NCI-H2081 treated with DMSO at 0.1 percent for 48 hours (cell line): ENCODE measurements at places on chromosomes 1 and 21.
A peak's percentile ranks its signal among the peaks of the same experiment; 100 is the strongest.

GRCh38 chr1:113904674-113905434, at the start of the genes AP4B1 and DCLRE1B:
Gene AP4B1, minus strand, starts transcription at chr1:113904799. Its CDS starts 82 bp downstream, at chr1:113904717.
Gene DCLRE1B, plus strand, starts transcription at chr1:113905326. Its CDS starts 261 bp downstream, at chr1:113905587.
- peak; percentile 91 for DNase-seq

DNA sequence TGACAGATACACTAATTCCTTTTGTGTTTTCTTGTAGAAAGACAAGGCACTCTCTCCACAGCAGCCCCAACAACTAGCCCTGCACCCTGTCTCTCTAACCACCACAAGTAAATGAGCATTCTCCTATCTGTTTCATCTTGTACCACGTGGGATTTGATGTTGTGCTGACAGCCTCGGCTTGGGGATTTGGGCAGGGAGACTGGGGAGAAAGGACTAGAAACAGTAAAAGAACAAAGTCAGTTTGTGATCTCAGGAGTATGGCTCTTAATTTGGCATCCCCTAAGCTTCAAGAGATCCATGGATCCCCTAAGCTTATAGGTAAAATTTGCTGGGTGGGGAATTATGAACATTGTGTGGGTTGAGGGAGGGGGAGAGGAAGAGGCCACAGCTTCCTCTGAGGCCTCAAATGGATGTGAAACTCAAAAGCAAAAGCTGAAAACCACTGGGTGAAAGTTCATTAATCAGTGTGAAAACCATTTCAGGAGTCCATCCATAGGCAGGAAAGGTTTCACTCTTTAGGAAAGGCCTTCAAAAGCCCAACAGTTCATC, 3.1 kb downstream of the C1orf162 start:
- no peak for DNase-seq

- DNase-seq = no peak
Observed at GRCh38 chr1:151001602-151002001, 5.1 kb downstream of the MINDY1 start.

DNA sequence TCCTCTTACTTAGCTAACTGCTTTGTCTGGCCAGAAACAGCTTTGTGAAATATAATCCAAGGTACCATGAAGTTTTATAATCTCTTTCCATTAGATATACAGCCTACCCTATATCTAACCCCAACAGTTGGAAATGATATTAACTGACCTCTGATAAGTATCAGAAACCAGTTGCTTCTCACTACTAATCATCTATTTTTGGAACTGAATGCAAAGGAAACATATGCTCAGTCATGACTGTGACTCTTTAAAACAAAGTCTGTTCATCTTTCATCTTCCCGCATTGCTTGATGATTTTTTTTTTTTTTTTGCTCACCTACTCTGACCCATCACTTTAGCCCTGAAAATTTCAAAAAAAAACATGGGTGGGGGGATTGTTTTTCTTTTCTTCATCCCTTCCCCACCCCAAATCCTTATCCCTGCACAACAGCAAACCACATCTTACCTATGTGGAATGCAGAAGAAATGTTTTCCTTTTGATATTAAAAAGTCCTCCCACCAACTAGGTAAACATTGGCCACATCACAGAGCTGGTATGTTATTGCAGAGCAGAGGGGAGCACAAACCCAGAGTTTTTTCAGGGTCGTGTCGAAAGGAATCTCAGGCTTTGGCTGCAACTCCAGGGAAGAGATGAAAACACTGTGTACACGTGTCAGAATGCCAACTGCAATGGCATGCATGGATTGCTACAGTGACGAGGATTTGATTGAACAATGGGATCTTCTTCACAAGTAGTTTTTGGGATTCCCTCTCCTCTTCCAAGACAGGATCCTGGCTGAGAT, 137.3 kb downstream of the SLC30A10 start:
- DNase-seq = no peak

- no peak for DNase-seq
Observed at GRCh38 chr1:15866721-15867201, 19.3 kb downstream of the SPEN start.

DNA sequence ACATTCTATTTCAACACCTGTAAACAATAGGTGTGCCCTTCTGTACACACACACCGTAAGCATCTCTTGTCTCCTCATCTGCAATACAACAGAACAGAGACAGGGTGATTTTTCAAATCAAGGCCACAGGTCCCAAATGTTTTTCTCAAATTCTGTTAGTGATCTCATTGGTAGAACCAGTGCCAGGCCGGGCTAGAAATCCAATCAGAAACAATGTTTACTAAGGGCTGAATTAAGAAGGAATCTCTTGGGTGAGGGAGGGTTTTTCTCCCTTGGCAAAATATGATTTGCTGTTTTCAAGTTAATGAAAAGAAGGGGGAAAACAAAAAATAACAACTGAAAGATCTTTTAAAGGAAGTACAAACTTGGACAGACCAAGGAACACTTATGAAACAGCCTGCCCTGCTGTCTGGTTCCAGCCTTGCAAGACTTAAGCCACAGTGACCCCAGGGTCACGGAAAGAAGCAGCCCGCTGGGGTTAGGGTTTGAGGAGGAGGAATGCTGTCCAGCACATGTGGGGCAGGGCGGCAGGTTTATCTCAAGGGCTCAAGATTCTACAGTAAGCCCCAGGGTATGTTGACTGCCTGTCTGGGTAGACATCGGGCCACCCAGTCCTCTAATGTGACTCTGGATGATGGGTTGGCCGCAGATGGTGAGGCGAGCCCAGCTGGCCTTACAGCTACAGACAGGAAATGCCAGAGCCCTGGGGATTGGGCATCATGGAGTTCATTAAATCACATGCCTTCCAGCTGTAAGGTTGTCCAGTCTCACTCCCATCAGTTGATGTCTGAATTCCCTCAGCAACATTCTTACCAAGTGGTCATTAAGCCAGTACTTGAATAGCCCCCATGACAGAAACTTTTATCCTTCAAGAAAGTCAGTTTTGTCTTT, 73.3 kb upstream of the SLC44A3 start:
- DNase-seq = no peak

DNA sequence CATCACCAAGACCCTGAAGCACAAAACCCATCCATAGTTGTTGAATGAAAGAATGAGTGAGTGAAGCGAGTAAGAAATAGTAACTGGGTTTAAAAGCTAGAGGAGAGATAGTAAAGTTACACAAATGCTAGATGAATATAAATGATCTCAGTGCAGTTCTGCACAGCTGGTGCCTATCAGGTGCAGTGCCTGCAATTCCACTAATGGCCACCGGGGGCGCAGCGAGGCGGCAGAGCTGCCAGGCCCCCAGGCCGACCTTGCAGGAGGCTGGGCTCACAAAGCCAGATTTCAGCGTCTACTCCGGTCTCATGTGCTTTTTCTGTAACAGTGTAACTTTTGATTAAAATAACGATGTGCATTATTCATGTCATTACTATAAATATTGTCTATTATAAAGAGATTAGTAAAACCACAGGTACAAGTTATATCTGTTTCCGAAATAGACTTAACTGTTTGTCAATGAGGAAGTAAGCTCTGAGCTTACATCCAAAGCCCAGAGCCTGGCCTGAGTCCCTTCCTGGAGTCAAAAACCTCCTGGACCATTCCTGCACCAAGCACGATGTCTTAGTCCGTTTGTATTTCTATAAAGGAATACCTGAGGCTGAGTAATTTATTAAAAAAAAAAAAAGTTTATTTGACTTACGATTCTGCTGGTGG, 477.6 kb downstream of the NPHP4 start:
- DNase-seq = no peak

GRCh38 chr1:156836892-156837291, 20.2 kb upstream of the SH2D2A start:
- no peak for DNase-seq

GRCh38 chr1:31891280-31891679, 46.9 kb downstream of the PTP4A2 start:
- no peak for DNase-seq

GRCh38 chr1:244030481-244031040, 20.5 kb upstream of the ZBTB18 start:
- DNase-seq = no peak

DNA sequence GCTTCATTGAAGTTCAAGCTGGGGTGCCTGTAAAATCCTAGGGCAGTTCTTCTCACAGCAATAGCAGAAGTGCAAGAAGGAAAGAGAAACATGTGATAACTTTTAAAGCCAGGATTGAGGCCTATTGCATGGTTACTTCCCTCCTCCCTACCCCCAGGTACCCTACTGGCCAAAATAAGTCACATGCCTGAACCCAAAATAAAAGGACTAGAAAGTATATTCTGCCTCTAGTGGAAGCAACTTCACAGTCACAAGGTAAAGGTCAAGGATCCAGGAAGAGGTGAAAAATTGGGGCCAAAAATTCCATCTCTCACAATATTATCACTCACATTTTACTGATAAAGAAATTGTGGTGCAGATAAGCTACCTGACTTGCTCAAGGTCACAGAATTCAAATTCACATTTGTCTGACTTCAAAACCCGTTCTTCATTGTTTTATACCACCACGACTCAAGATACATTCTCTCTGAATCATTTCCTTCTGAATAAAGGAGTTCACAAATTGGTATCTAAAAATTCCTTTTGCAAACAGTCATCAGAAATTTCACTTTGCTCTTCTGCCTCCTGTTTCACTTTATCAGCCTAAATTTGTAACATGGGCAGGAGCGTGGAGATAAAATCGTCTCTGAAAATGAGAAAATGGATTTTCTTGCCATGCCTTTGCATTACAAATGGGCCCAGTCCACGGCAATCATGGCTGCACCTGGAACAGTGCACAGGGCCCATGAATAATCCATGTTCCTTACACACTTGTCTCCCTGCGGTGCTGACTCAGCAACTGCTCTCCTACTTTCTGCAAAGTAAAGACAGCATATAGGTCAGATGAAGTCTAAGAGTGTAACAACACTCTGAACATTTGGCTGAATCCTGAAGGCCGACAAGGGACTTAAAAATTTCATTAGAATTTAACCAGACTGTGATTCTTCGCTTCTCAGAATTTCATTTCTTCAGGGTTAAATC, 485.3 kb upstream of the NFIA start:
- DNase-seq = no peak

DNA sequence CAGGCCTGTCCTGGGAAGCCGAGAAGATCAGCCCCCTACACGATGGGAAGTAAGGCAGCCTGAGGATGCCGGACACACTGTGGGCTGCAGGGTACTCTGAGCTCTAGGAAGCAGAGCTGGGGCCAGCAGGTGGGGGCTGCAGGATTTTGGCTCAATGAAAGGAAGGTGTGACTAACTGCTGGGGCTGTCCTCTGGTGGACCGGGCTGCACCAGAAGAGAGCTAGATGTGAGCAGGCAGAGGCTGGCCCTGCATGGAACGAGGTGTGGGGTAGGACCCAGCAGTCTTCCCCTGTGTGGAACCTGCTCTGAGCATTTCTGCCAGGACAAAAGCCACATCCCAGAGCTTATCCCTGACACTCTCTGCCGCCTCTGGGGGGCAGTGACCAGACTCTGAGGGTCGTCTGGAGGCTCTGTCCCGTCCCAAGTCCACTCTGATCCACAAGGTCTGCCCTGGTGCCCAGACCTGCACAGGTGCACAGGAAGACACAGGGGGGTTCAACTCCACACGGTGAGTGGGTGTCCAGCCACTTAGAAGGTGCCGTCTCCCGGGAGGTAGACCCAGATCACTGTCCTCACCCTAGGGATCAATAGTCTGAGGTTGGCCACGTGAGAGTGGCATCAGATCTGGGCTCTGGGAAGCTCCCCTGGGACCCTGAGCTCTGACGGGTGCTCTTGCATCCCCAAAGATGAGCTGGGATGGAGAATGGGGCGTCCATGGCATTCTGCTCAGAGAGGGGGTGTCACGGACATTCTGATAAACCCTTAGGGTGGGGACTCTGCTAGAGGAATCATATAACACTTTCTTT, 187.6 kb upstream of the VAMP3 start:
- DNase-seq = no peak

GRCh38 chr1:41731516-41732030, 187.1 kb downstream of the HIVEP3 start:
- no peak for DNase-seq

DNA sequence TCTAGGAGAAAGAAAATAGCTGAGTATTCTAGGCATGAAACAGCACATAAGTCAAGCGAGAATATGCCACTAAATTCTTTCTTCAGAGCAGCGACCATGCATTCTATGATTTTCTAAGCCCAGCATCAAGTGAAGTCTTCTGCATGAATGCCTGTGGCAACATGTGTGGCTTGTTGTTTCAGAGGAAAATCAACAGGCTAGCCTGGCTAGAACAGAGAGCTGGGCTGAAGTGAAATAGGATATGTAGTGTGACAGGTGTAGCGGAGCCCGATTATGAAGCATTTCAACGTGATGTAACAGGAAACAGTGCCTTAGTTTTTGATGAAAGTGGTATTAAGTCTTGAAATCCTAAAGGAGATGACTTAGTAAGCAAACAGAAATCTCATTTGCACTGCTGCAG, 7.0 kb downstream of the CSDE1 start:
- DNase-seq = no peak

GRCh38 chr1:230070321-230071208, 3.5 kb downstream of the GALNT2 start:
- no peak for DNase-seq

DNA sequence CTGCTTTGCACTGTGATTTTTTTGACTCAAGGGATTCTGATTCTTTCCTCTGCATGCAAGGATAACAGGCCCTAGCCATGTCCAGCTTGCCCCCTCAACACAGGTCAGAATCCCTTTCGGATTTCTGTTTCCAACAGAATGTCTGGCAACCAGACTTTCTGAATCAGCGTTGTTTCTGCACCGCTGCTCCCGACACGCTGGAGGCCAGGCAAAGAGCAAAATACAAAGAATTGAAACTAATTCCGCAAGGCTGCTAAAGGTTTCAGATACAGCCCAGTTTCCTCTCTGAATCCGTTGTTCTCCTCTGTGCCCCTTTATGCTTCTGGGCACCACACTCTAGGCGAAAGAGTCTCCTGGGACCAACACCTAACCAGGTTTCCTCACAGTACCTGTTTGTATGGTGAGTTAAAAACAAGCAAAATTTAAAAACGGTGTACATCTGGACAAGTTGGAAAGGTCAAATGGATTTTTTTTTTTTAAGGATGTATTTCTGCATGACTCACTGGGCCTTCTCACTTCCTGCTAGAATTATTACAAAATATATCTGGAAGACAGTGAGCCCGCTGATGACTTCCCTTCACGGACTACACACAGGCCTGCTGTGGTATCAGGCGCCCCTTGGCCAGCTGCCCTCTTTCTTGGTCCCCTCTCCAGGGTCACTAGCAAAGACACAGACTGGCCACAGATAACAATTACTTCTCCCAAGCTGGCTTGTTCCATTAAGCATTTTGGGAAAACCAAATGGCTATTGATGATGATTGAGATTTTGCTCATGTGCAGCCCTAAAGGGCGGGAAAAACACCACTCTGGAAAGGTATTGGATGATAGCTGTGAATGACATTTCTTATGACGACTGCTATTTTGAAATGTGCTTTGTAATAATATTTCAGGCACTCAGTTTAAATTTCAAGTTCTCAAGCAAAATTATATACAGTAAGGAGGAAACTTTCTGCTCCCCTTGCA, 118.3 kb downstream of the TGFB2 start:
- no peak for DNase-seq

DNA sequence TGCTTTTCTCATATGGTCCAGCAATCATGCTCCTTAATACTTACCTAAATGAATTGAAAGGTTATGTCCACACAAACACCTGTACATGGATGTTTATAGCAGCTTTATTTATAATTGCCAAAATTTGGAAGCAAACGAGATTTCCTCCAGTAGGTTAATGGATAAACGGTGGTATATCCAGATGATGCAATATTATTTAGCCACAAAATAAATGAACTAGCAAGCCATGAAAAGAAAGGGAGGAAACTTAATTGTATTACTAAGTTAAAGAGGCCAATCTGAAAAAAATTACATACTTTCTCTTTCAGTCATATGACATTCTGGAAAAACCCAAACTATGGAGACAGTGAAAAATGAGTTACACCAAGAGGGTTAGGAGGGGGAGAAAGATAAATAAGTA, 76.3 kb upstream of the LRRC7 start:
- DNase-seq = no peak

GRCh38 chr1:59315529-59316463, 18.9 kb downstream of the FGGY start:
- no peak for DNase-seq
